ENCODE measurements at places on chromosomes 16 and 17. TPM values are rescaled to one million over a fixed set of nuclear protein-coding genes. Genes with fewer than 3 reads are reported as not detected.

GAS2L2 gene
- not detected for total RNA-seq

CTRL gene
- 0.96 TPM for total RNA-seq

KRTAP17-1 gene
- total RNA-seq, result not detected

DPEP1 gene
- total RNA-seq, result 0.56 TPM

MYLK3 gene
- total RNA-seq, result 0.19 TPM

SDR42E2 gene
- not detected for total RNA-seq

OR1A1 gene
- total RNA-seq, result not detected

BCAS3 gene
- total RNA-seq, result 17.2 TPM

SCNN1B gene
- total RNA-seq, result not detected

MYH13 gene
- total RNA-seq, result not detected

FADS6 gene
- total RNA-seq, result not detected

SYCE1L gene
- total RNA-seq, result not detected

PSMC3IP gene
- 16.3 TPM for total RNA-seq

TADA2A gene
- 20.9 TPM for total RNA-seq

ANKRD40CL gene
- 0.28 TPM for total RNA-seq

CDK5R1 gene
- total RNA-seq, result 2.1 TPM

ZSCAN10 gene
- total RNA-seq, result not detected

TK2 gene
- 62.9 TPM for total RNA-seq

KRT15 gene
- total RNA-seq, result 3.5 TPM

STAT5A gene
- 16.6 TPM for total RNA-seq

NMT1 gene
- 86.3 TPM for total RNA-seq

KCNH4 gene
- total RNA-seq, result under 0.01 TPM

SSTR5 gene
- total RNA-seq, result not detected

KRT222 gene
- total RNA-seq, result under 0.01 TPM

CNTNAP4 gene
- not detected for total RNA-seq

RFFL gene
- total RNA-seq, result 13.4 TPM

HCRT gene
- total RNA-seq, result not detected

TNFRSF13B gene
- not detected for total RNA-seq

SLC6A4 gene
- 0.77 TPM for total RNA-seq

GPRC5C gene
- 7.9 TPM for total RNA-seq

RPL38 gene
- total RNA-seq, result 561 TPM

SMIM5 gene
- total RNA-seq, result 0.28 TPM

ASPHD1 gene
- total RNA-seq, result 13.0 TPM

ACSM2A gene
- not detected for total RNA-seq

CTF1 gene
- 1.2 TPM for total RNA-seq

RGS11 gene
- 2.3 TPM for total RNA-seq

TNP2 gene
- not detected for total RNA-seq

RNU2-1 gene
- not detected for total RNA-seq

BORCS6 gene
- total RNA-seq, result 7.6 TPM

GLIS2 gene
- 1.7 TPM for total RNA-seq

TBC1D3B gene
- total RNA-seq, result not detected

TBX6 gene
- total RNA-seq, result 0.19 TPM

KCNJ12 gene
- 1.7 TPM for total RNA-seq

TBCD gene
- total RNA-seq, result 18.6 TPM

SMG6 gene
- 27.0 TPM for total RNA-seq

CCDC144A gene
- total RNA-seq, result 5.0 TPM

POLR2A gene
- total RNA-seq, result 49.6 TPM

Data from regular cardiac myocyte (primary cell).